ENCODE measurements at places on chromosomes 1 and 21.

- DNase-seq: no peak
Observed at GRCh38 chr21:44378646-44379514, 25.5 kb downstream of the TRPM2 start.

GRCh38 chr21:36732761-36733160, 33.8 kb downstream of the SIM2 start:
- DNase-seq: no peak

- no peak for DNase-seq
Observed at GRCh38 chr1:214537219-214537618, 14.2 kb downstream of the PTPN14 start.

- peak; percentile 74 for DNase-seq
Observed at GRCh38 chr1:25771221-25772114, 28.5 kb upstream of the SELENON start.

- DNase-seq: no peak
Observed at GRCh38 chr1:213366141-213366831, 315.2 kb downstream of the RPS6KC1 start.

- no peak for DNase-seq
Observed at GRCh38 chr1:31127266-31127665, 61.7 kb upstream of the PUM1 start.

- no peak for DNase-seq
Observed at GRCh38 chr1:160781914-160782689, 13.9 kb upstream of the LY9 start.

GRCh38 chr1:166956057-166956850, 19.1 kb downstream of the ILDR2 start:
- no peak for DNase-seq

- DNase-seq: no peak
Observed at GRCh38 chr1:177505905-177506590, 335.3 kb downstream of the BRINP2 start.

DNA sequence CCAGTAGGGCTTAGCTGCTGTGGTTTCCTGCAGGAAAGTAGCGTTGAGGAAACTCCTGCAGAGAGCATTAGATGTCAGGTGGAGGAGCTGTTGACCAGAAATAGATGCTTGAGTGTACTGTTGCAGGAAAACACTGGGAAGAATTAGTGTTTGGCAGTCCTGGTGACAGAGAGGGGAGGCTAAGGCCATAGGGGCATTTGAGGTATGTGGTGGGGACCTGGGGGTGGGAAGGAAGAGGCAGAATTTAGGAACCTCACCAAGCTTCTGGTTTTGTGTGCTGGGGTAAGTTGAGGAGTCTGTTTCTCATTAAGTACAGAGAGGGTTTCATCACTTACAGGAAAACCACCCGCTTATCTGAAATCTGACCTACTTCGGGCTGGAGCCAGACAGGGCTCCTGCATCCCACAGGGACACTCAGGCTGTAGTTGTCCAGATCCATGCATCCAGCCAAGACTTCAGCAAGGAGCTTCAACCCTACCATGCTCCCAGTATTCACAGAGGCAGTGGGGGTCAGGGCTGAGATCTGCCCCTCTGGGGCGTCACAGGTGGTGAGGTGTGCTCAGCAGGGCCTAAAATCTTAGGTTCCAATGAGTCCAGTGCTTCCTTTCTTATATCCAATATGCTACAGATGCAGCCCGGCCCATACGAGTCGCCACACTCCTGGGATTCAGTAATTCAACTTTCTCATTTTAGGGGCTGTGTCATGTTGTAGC, 15.1 kb downstream of the SH2D2A start:
- no peak for DNase-seq

DNA sequence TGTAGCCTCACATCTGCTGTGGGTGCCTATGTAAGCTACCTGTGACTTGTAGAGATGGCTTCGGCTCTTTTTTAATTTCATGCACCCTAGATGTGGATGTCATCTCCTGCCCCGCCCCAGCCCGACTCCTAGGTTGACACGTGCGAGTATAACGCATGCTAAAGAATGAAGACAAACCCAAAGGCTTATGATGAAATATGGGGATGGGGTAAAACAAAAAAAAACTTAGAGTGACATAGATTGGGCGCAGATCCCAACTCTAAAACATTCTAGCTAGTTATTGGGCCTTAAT, 613 bp upstream of the ERO1B start:
- DNase-seq: no peak

- DNase-seq: no peak
Observed at GRCh38 chr1:47797575-47797974, 199.6 kb downstream of the TRABD2B start.

DNA sequence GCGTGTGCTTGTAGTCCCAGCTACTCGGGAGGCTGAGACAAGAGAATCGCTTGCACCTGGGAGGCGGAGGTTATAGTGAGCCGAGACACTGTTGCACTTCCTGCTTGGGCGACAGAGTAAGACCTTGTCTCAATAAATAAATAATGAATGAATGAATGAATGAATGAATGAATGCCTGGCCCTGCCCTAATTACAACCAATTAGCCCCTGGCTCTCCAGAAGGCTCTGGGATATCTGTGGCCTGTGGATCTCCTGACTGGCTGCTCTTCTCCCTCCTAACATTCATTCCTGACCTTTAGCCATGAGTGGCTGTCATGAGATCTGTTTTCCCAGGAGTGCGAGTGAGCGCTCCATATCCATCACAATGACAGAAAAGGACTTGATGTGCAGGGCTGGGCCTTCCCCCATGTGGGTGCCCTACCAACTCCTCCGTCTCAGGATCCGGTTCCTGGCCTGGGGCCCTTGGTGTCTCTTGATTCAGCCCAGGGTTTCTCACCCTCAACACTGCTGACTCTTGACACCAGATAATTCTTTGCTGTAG, 243.6 kb upstream of the TMEM51 start:
- no peak for DNase-seq

DNA sequence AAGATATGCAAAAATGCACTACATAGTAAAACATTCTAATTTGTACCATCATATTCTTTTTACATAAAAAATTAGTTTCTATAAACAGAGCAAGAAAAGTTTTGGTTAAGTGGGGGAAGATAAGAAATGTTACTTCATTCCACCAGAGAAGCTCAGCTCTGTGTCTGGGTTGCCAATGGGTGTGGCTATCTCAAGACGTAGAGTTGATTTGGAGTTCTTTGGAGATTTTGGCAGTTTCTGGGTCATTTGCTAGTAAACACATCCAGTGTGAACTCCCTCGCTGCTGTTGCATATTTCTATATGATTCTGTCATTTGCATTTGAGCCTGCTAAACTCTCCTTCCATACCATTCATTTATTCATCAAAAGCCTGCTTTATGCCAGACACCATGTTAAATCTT, 7.2 kb downstream of the RGL1 start:
- no peak for DNase-seq

DNA sequence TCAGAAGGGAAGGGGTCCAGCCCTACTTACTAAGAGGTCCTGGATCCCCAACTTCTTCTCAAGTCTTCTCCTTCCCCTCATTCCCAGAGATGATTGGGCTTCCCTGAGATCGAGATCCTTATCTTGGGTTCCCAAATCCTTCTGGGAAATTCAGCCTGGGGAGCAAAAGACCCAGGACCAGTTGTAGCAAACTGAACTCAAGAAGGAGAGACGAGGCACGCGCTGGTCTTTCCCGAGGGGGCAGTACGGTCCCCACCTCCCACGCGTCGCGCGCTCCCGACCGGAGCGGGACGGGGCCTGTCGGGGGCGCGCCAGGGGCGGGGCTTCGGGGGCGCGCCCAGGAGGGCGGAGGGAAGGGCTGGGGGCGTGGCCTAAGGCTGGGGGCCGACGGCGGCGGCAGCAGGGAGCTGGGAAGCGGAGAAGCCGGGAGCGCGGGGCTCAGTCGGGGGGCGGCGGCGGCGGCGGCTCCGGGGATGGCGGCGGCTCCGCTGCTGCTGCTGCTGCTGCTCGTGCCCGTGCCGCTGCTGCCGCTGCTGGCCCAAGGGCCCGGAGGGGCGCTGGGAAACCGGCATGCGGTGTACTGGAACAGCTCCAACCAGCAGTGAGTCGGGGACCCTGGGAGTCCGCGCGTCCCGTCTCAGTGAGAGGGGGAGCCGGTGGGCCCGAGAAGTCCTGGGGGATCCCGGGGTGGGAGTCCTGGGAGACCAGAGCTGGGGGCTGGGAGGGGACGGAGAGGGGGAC, at the start of gene EFNA3:
Gene EFNA3 (plus strand): TSS at position 369 of the 741 bp plus-strand sequence. CDS start 105 bp downstream, at position 474.
- DNase-seq: no peak

GRCh38 chr1:46301406-46301807, 2.0 kb downstream of the LRRC41 start:
- DNase-seq: no peak

DNA sequence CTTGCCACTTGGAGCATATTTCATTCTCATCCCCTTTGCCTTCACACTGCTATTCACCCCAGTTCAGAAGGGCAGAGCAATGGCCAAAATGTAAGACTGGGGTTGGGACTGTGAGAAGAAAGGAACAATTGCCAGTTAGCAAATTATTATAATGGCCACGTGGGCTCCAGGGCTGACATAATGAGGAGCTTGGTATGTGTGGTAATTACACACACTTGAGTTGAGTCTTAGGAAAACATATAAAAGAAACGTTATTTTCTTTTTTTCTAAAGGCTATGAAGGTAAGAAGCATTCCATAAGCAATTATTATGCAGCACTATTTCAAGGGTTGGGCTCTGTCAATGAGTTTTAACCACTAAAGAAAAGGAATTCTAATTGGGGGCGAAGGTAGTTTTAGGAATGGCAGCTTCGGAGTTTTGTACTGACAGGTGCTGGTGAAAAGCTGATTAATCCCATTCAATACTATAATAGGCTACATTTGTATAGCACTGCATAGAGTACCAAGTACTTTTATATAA, 32.5 kb upstream of the BCL10 start:
- DNase-seq: no peak

- DNase-seq: no peak
Observed at GRCh38 chr1:212643877-212644276, 35.3 kb downstream of the ATF3 start.

DNA sequence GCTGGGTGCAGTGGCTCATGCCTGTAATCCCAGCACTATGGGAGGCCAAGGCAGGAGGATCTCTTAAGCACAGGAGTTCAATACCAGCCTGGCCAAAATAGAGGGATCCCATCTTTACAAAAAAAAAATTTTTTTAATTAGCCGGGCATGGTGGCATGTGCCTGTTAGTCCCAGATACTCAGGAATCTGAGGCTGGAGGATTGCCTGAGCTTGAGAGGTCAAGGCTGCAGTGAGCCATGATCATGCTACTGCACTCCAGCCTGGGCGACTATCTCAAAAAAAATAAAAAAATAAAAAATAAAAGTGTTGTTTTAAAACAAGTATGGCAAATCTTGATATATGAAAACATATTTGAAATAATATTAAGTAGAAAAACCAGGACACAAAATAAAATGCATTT, 44.4 kb upstream of the CACHD1 start:
- no peak for DNase-seq

DNA sequence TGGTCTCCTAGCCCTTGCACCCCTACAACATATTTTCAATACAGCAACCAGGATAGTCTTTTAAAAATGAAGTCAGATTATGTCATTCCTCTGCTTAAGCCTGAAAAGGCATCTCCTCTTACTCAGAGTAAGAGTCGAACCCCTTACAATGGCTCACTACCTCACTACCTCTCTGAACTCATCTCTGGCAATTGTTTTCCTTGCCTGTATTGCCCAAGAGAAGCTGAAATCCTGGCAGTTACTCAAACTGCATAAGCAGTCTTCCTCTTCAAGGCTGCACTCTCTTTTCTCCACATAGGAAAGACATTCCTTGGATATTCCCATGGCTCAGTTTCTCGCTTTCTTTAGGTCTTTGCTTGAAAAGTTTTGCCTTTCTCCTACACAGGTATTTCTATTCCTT, 22.7 kb downstream of the CLDN8 start:
- no peak for DNase-seq

- no peak for DNase-seq
Observed at GRCh38 chr1:69120817-69121216, 446.9 kb upstream of the LRRC7 start.

DNA sequence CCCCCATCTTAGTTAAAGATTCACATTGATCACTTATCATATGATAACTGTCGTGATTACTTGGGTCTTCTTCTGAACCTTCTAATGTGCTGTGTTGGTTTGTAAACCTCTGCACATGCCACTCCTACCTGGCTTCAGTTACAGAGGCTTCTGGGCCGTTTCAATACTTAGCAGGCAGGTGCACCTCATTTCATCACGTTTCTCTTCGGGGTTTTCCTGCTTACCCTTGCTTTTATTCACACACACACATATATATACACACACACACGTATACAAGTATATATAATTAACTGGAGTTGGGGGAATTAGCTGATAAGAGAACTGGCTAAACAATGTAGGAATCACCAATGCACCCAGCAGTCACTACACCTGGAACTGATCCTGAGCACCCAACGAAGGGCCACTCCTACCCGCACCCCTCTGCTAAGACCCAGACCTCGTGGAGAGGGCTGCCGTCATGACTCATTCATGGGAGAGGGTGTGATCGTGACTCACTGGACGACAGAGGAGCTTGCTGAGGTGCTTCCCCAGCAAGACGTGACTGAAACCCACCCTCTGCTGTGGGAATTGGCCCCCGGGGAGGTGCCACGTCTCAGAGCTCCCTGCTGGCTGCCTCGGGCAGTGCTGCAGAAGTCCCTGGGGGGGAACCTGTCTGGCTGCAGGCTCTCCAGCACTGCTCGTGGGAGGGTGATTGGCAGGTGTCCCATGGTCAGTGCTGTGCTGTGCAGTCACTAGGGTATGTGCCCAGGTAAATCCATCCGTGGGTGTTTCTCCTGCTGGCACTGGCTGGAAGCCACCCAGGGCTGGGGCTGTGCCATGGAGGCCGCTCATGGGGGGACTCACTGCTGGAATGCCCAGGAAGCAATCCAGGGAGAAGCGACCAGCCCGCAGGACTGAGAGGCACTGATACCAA, 166.6 kb downstream of the DYRK1A start:
- no peak for DNase-seq

- DNase-seq: no peak
Observed at GRCh38 chr1:111366256-111366655, 61.3 kb downstream of the OVGP1 start.

- no peak for DNase-seq
Observed at GRCh38 chr1:191910245-191910644, 248.0 kb upstream of the RGS18 start.

GRCh38 chr1:93877529-93877928, 1.5 kb downstream of the DNTTIP2 start:
- no peak for DNase-seq

DNA sequence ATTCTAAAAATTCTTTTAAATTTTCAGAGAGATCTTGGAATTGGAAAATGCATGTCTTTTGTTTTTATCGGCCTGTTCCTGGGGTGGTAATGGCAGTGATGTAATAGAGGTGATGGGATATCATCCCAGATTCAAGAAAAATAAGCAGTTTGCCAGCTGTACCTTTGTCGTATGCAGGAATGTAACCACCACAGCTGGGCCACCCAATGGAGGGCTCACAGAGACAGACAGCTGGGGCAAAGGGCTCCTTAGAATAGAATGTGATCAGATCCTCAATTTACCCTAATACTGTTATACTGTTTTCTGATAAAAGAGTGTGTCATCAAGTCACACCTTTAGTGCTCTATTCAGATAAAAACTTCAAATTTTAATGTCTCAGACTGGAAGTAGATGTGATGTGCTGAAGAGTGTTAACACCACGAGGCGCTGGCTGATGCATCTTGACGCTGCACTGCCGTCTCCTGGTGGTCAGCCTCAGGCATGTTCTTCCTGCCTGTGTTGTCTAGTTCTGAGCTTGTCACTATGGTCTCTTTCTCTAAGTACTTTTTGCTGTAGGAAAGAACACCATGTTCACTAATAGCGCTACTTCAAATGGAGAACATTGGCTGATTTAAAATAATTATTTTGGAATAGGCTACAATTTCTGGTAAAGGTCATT, 78.8 kb downstream of the C1orf21 start:
- no peak for DNase-seq

Data from HepG2 (cell line).